Pulmonary artery endothelial cell (primary cell): ENCODE measurements at places on chromosomes 3 and 15. TPM values are rescaled to one million over a fixed set of nuclear protein-coding genes. Genes with fewer than 3 reads are reported as not detected.

The WDR93 gene
- total RNA-seq: under 0.01 and 0.07 TPM in 2 replicates

The TTC23 gene
- 22.3 and 24.9 TPM in 2 replicates for total RNA-seq

The IL17RB gene
- not detected in 2 replicates for total RNA-seq

The GP5 gene
- total RNA-seq: 0.07 TPM in 2 replicates

The TMCO5A gene
- not detected in 2 replicates for total RNA-seq

The AADACL2 gene
- total RNA-seq: not detected in 2 replicates

The KCNMB3 gene
- total RNA-seq: 0.46 and 1.4 TPM in 2 replicates

DNA sequence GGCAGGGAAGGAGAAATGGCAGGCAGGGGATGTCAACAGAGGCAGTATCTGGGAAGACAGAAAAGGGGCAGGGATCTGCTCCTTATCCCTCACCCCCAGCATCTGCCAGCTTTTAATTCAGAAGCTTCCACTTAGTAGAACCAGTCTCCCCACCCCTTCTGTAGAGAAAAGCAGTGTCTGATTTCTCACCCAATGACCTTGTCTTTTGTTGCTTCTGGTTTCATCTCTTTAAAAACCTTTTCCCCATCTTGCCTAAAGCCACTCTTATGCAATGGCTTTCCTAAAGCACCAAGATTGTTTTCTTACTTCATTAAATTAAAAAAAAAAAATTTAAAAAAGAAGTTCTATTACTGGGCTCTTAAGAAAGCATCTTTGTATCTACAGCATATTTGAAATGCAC, 27.8 kb downstream of the ARHGEF3 start:
- DNase-seq: no peak

GRCh38 chr3:101414121-101414520, 93.7 kb upstream of the IMPG2 start:
- no peak for DNase-seq

- DNase-seq: no peak
Measured at GRCh38 chr15:33994005-33994615, 25.8 kb downstream of the CHRM5 start.

DNA sequence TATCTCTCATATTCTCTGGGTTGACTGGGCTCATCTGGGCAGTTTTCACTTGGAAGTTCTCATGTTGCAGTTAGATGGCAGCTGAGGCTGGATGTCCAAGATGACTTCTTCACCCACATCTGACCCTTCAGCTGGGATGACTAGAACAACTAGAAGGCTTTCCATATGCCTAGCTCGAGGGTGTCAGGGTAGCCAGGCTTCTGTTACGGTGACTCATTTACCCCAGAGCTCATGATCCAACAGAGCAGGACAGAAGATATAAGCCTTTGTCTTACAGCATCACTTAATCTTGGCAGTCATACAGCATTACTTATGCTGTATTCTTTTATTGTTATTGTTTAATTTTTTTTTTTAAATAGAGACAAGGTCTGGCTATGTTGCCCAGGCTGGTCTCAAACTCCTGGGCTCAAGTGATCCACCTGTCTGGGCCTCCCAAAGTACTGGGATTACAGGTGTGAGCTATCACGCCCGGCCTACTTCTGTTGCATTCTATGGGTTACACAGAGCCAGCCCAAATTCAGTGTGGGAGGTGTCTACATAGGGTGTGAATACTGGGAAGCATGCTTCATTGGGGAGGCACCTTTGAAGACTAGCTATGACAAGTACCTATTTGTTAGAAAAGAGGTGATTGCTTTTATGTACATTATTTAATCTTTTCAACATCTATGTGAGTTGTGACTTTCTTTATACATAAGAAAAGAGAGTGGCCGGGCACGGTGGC, 10.7 kb downstream of the HMCES start:
- DNase-seq: no peak

- DNase-seq: no peak
Measured at GRCh38 chr3:5002174-5002870, 23.1 kb downstream of the BHLHE40 start.

DNA sequence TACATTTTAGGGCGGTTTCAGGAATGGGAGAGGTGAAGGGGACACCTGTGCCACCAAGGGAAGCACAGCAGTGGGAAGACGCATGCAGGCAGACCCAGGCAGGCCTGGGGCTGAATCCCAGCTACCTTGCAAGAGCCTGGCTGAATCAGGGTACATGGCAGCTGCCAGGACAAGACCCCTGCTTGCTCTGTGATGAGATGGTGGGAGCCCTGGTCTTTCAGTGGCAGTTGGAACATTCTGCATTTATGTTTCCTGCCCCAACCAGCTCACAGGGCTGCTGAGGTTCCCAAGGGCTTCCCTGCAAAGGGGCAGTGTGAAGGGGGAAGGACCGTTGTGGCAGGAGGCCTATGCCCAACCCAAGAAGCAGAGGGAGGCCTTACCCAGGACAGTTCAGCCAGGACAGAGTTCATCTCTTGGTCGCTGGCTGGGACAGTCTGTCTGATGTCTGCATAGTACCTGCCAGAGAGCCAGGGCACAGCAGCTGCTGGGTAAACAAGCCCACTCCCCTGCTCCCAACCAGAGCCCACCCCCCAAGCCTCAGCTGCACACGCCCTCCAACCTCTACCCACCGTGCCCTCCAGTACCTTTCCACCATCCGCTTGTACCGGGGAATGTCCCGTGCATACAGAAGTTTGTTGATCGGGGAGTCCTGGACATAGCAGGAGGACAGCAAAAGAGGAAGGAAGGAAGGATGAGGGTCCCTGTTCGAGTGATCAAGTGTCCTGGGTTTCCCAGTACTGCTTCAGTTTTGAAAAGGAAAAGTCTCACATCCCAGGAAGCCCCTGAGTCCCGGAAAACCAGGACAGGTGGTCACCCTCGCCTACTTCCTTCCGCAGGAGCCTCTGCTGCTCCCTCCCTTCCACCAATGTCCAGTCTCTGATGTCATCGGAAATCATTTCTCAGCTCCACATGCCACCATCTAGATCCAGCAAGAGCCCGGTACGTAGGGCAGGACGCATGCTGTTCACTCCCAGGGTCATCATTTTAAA, 23.1 kb downstream of the PLXNB1 start:
- no peak for DNase-seq

DNA sequence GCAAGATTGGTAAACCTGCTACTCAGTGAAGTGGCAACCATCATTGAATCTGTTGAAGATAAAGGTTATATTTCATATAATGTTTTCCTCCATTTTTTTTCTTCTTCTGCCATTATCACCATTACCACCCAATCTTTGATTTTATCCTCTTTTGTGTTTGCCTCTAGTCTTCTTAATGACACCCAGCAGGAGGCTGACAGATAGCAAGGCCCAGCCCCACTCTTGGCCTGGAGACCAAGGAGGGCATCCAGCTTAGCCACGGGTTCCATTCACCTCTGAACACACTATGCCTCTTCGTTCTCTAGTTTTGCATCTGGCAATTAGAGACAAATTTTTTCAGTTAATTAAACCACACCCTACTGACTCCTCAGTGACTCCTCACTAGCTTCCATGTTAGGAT, 129.7 kb downstream of the TPRG1 start:
- no peak for DNase-seq

- DNase-seq: no peak
Measured at GRCh38 chr3:178353006-178353694, 183.1 kb upstream of the KCNMB2 start.

DNA sequence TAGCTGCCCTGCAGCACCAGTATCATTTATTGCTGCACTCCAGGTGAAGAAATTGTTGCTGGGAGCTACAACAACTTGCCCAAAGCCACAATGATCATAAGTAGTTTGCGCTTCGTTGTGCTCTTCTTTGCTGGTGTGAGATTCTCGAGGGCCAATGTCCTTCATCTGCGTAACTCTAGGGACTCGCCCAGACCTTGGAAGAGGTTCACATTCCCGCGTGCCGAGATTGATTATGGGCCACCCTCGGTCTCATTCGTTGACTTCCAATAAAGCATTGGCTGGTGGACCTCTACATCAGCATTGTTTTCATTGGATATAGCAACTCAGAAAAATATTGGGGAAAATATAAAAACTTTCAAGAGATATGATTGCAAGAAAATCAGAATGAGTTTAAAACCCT, 423 bp upstream of the PHLDB2 start:
- DNase-seq: no peak

GRCh38 chr3:45817831-45818522, 21.6 kb upstream of the SLC6A20 start:
- peak; percentile 70 for DNase-seq

DNA sequence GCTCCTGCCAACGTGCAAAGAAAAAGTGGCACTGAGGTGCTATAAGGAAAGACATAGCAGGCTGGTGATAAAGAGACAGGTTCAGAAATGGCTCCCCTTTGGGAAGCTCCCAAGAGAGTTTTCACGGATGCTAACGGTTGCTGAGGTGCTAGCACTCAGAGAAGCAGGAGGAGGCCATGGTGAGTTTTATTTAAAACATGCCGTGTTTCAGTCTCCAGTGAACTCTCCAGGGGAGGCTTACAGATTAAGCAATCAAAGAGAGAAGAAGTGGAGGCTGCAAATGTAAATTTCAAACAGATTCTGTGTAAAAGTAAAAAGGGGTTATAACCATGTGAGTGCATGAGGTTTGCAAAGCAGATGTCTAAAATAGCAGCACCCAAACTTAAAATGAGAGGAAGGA, 346.2 kb downstream of the NTRK3 start:
- DNase-seq: no peak

DNA sequence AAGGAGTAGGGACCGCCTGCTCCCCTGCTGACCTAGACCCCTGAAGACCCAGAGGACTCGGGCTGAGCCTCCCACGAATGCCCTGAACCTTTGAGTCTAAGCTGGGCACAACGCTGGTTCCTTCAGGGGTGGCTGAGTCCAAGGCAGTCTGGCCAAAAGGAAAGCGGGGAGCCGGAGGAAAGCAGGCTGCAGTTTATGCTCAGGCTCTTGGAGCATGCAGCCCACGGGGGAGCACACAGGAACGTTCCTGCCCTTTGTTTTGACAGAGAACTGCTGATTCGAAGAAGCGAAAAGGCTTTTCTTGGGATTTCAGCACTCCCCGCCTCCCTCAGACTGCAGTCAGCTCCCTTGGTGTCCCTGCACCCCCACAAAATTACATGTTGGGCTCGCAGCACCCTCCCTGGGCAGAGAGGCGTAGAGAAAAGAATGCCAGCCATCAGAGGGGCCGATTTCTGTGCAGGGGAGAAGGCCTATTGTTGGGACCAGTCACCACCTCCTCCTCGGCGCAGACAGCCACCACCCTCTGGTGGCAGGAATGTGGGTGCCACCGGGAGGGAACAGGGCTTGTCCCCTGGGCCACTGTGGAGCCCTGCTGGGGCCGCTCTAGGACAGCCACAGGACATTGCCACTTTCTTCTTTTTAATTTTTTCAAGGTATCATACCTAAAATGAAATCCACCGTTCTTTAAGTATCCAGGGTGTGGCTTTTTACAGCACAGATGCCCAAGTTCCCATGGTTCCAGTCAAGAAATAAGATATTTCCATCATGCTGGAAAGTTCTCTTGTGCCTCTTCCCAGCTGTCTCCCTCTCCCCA, 72.2 kb downstream of the SMAD6 start:
- DNase-seq: no peak

DNA sequence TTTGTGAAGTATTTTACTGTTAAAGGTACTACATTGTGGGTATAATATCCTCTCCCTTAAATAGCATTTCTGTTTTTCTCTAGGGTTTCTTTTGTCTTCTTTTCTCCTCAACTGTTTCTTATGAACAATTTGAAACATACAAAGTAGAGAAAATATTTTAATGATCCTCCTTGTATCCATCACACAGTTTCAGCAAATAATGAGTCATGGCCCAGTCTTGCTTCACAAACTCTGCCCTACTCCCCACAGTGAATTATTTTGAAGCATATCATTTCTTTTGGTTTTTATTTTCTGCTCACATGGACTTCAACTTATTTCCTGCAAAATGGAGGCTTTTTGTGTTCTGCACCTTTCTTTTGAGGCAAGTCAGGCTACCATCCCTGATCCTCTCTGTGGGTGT, 6.1 kb upstream of the SCAANT1 start:
- no peak for DNase-seq

- DNase-seq: no peak
Measured at GRCh38 chr3:139463466-139463865, 12.8 kb downstream of the RBP2 start.

- DNase-seq: no peak
Measured at GRCh38 chr15:46751303-46751702, 966.0 kb upstream of the SEMA6D start.

DNA sequence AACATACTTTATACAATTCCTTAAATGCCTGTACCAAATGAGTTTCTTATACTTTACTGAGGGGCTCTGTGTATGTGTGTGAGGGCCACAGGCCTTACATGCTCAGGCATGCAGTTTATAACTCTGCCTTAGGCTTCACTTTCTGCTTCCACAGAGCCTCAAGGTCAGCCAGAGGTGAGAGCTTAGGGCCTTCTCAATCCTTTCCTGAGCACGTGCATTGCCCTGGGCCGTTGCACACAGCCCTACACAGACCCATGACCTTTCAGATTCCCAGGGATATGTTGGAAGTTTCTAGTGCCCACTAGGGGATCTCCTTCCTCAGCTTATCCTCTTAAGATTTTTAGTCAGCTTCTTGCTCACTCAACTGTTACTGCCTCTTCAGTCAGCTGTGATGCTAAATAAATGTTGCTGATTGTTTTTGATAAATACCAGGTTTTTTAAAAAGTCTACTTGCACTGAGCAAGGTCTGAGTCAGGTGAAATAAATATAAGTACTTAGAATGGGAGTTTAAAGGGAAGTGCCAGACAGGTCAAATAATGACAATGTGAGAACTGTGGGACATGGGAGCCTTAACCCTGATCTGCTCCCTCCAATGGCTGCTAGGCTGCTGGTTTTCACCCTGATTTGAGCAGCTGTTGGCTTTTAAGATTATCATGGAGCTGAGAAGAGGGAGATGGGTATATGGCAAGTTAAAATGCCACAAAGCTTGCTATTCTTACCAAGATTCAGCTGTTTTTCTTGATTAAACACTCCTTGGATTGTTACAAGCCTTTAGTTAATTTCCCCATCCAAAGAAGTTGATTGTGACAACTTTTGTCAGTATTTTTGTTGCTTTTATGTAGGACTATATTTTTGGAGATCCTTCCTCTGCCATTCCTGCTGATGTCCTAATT, 169.5 kb downstream of the PLD1 start:
- no peak for DNase-seq

DNA sequence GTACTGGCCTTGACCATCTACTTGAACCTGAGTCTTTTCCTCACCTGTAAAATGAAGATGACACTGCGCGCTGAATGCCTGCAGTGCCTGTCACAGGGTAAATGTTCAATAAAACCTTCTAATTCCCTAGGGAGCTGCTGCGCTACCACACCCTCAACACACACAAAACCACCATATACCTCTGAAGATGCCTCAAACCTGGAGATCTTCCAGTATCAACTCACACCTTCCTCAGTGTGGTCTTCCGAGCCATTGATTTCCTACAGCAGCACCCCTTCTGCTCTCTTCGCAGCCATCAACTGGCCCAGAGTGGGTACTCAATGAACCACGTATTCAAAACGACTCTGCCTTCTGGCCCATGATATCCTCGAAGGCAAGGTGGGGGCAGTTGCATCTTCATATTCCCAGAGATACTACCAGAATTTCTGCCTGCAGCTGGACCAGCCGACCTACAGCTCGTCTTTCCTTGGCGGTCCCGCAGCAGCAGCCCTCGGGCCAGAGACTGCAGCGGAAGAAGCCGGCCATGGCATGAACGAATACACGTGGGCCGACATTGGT, 695 bp downstream of the RPL32 start:
- no peak for DNase-seq
